ENCODE measurements at places on chromosomes 11 and 22.

- DNase-seq, result no peak
These were observed 2.1 kb downstream of the LPXN start for GRCh38 chr11:58573451-58574104.

- no peak for DNase-seq
These were observed 95.2 kb downstream of the ABTB2 start for GRCh38 chr11:34262531-34263081.

DNA sequence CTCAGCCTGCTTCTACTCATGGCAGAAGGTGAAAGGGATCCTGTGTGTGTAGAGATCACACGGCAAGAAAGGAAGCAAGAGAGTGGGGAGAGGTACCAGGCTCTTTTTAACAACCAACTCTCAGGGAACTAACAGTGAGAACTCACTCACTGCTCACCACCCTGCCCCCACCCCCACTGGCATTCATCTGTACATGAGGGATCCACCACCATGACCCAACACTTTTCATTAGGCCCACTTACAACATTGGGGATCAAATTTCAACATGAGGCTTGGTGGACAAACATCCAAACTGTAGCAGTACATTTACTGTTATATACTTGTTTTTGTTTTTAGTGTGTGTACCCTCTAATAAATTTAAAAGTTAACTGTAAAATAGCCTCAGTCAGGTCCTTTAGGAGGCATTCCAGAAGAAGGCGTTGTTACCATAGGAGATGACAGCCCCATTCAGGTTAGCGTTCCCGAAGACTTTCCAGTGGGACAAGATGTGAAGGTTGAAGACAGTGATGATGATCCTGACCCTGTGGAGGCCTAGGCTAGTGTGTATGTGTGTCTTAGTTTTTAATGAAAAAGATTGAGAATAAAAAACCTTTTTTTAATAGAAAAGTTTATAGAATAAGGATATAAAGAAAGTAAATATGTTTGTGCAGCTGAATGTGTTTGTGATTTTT is 11.3 kb downstream of the CUL5 start:
- no peak for DNase-seq

GRCh38 chr22:22184277-22184807 is 60.2 kb upstream of the VPREB1 start:
- no peak for DNase-seq

- DNase-seq, result no peak
These were observed 790 bp downstream of the RAB1B start for GRCh38 chr11:66268952-66269905.

GRCh38 chr11:27213232-27213660 is 149.8 kb downstream of the CCDC34 start:
- no peak for DNase-seq

DNA sequence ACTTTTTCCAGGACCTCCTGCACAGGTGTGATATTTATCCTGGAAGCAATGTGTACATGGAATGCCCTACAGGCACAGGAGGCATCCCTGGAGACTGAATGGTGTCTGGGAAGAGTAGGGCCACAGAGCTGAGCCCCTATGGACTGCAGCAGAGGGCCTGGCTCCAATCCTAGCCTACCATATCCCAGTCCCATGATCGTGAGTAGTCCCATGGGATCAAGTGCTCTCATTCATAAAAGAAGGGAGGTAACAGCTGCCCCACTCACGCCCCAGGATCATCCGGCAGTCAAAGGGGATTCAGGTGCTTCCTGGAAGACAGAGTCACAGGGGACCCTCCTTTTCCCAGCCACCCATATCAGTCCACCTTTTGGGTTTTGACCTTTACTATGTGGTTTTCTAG is 24.0 kb downstream of the ANKK1 start:
- DNase-seq, result no peak

GRCh38 chr11:68501813-68502212 is 41.3 kb downstream of the PPP6R3 start:
- no peak for DNase-seq

GRCh38 chr11:1934335-1935155 is 12.6 kb upstream of the MRPL23 start:
- no peak for DNase-seq

DNA sequence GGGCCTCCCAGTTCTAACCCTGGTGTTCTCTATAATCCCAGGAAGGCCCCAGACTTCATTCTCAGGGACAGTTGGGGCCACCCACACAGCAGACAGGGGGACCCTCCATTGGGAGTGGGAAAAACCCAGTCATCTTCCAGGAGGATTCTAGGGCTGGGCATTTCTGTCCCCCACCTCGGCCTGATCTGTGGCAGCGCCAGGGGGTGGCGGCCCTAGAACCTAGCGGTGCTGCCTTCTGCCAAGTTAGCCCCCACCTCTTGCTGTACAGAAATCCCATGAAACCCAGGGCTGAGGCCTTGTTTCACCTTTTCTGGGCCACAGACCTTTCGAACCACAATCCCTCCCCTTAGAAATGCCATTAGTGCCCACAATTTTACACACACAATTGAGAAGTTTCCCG is 9.6 kb downstream of the CHST1 start:
- no peak for DNase-seq

DNA sequence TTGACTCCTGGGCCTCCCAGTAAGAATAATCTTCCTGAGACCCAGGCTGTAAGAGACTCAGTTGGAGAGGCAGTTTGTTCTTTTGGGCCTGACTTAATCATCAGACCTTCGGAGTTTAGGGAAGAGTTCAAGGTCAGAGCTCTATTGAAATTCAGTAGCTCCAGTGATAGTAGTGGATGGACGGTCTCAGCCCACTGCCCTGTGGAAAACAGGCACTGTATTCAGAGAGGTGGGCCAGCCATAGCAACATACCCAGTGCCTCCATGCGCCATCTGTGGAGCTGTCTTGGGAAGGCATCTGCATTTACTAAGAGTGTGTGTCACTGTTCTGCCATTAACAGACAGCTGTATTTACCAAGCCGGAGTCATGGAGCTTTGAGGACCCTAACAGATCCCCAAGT is 2.9 kb downstream of the SMARCB1 start:
- no peak for DNase-seq

DNA sequence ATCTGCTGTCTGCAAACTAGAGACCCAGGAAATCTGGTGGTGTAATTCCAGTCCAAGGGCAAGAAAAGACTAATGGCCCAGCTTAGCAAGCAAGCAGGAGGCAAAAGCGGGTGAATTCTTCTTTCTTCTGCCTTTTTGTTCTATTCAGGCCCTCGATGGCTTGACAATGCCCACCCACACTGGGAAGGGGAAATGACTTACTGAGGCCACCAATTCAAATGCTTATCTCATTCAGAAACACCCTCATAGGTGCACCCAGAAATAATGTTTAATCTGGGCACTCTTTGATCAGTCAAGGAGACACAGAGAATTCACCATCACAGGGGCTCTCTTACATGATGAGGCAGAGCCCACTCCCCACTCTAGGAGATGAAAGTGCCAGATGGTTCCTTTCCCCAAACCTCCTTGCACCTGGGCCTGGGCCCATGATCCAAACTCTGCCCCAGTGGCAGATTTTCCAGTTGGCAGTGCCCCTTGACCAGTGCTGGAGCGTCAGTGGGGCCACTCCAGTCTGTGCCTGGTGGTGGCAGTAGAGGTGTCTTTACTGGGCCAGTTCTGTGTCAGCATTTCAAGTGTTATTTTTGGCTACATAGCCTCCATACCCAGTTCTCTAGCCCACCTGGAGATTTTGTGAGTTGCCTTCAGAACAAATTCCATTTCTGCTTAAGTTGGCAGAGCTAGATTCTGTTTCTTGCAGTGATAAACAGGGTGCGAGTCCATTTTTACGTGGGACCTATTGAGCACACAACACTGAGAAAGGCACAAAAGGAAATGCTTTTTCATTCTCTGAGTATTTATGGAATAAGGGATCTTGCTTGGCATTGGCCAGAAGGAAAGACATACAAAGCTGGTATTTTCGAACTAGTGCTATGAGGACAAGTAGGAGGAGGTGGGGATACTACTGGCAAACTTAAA is 7.5 kb downstream of the ELMOD1 start:
- DNase-seq, result no peak

GRCh38 chr22:46969961-46970360 is 207.5 kb downstream of the TBC1D22A start:
- DNase-seq, result no peak

DNA sequence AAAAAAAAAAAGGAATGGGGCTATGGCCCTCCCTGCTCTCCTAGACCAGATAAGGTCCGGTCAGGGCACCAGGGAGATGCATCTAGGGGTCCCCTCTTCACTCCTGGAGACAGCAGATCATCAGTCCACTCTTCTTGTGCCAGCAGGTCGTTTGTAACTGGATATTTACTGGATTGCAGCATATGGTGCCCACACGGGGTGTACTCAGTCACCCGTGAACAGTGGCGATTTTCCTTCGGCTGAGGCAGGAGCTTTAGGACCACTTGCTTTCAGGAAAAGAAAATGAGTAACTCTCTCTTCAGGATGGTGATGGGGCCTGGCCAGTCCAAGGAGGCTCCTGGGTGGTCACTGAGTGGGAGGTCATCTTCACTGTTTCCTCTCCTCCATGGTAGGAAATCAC is 38.3 kb upstream of the RAB1B start:
- no peak for DNase-seq

GRCh38 chr11:133906241-133906640 is 50.5 kb downstream of the IGSF9B start:
- DNase-seq, result no peak

DNA sequence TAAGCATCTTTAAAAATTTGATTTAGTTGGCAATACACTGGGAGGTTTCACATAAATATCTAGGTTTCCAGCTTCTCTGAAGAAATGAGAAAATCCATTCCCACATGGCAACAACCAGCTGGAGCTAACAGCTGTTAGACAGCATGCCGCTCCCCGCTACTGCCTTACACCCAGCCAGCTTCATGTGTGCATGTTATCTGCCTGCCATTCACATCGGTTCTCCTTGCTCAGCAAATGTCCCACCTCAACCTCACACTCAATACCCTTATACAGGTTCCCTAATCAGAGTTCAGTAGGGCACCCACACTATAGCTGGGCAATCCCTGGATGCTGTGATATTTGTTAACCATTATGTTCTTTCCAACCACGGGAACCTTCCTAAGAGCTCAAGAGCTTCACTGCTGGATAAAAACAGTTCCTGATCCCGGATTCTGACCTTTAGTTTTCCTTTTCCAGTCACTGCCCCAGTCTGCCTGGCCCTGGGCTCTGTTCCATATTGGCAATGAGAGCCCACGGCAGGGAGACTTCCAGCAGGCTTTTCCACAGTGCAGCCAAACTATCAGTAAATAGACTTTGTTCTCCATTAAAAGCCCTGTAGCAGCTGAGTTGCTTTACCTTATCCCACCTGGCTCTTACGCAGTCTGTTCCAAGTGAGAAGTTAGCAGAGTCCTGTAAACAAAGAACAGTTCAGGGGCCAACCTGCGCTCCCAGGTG is 8.6 kb downstream of the RPUSD4 start:
- no peak for DNase-seq

DNA sequence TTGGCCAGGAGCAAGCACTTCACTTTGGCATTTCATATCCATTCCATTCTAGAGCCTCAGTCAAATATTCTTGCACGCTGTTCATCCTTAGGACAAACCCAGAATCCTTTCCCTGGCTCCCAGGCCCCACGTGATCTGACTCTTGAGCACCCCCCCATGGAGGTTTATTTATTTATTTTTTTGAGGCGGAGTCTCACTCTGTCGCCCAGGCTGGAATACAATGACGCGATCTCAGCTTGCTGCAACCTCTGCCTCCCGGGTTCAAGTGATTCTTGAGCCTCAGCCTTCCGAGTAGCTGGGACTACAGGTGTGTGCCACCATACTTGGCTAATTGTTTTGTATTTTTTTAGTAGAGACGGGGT is 12.7 kb upstream of the TSGA10IP start:
- no peak for DNase-seq

GRCh38 chr11:33383075-33383919 is 126.1 kb downstream of the HIPK3 start:
- no peak for DNase-seq

GRCh38 chr22:24822471-24822870 is 16.5 kb downstream of the SGSM1 start:
- DNase-seq, result no peak

DNA sequence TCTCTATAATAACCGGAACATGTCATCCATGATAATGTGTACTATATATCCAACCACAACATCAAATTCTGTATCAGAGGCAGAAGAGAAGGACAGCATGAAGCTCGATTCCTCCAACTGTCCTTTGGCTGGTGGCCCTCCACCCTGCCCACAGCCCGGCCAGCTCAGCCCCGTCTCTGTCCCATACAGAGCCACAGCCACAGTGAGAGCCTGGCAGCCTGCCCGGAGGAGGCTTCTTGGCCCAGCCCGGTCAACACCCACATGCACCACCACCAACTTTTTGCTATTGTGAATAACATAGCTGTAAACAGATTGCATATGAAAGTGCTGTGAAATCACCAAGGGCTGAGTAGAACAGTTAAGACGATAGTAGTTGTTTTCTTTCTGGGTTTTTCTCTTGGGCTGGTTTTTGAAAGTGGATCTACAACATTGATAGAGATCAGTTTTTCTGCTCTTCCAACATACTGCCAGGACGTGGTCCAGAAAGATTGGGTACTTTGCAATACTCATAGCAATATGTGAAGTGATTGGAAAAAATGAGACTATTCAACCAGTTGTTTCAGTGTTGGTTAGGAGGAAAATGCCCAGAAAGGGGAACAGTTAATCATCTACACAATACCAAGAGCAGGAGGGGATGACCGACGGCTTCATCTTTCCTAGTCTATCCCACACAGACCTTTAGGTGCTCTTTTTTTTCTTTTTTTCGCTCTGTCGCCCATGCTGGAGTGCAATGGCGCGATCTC is 6.9 kb upstream of the TUBA8 start:
- no peak for DNase-seq

DNA sequence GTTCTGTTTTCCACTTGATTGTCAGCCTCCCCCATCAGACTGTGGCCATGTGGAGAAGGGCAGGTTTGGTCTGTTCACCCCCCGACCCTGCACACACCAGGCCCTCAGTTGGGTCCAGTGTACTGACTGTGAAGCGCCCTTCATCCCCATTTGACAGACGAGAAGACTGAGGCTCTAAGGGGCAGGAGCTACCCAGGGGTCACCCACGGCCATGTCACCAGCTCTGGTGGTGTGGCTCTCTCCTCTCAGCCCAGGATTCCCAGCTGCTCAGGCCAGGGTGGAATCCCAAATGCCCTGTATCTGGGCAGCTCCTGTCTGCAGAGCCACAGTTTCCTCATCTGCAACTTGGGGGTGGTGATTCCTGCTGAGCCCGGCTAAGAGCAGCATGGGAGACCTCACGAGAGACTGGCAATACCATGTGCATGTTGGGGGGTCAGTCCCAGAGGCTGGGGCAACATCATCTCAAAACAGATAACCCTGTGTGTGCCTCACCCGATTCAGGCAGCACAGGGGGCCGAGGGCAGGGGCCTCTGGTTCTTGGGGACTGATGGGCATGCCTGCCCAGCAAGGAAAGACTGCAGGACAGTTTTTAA is 46.6 kb downstream of the MN1 start:
- no peak for DNase-seq
